GM23338 (cell line): ENCODE measurements at places on chromosomes 12 and 14. TPM values are rescaled to one million over a fixed set of nuclear protein-coding genes. Genes with fewer than 3 reads are reported as not detected.

Gene CIROP
- not detected in 2 replicates for total RNA-seq

Gene GUCY2C
- total RNA-seq: 1.9 and 3.1 TPM in 2 replicates

Gene DTX1
- 4.7 and 9.0 TPM in 2 replicates for total RNA-seq

Gene GRIP1
- total RNA-seq: 12.7 and 13.7 TPM in 2 replicates

Gene KLRC1
- not detected in 2 replicates for total RNA-seq

Gene LTB4R2
- 6.4 and 12.6 TPM in 2 replicates for total RNA-seq

Gene RERGL
- total RNA-seq: not detected in 2 replicates

Gene FIGNL2
- total RNA-seq: 4.1 and 5.2 TPM in 2 replicates

Gene TTC6
- not detected in 2 replicates for total RNA-seq

Gene LRRC10
- total RNA-seq: not detected in 2 replicates

Gene TAS2R30
- 9.7 and 13.7 TPM in 2 replicates for total RNA-seq

Gene LHX5
- total RNA-seq: not detected in 2 replicates

Gene BEST3
- total RNA-seq: not detected in 2 replicates

Gene BRMS1L
- total RNA-seq: 11.8 and 19.5 TPM in 2 replicates
